Activated CD8-positive, alpha-beta memory T cell treated with anti-CD3 and anti-CD28 coated beads for 1 hour (primary cell): ENCODE measurements at places on chromosomes 4 and X.

- no peak for DNase-seq
Measured at GRCh38 chrX:45774961-45775360, 574.3 kb upstream of the DIPK2B start.

DNA sequence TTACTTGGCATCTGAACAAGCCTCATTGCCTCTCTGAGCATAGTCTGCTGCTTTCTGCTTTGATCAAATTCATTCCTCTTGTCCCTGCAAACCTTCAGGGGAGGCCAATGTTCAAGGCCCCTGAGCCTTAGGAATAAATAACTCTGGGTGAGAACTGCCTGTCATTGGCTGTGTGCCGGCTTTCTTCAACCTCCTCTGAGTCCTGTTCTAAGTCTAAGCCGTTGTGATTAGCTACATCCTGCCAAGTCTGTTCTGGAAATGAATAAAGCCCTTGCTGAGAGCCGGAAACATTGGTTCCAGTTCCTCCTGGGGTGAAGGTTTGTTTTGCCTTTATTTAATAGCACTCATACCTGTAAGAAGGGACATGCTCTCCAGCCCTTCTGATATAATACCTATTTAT, 13.8 kb downstream of the RNF4 start:
- no peak for DNase-seq

DNA sequence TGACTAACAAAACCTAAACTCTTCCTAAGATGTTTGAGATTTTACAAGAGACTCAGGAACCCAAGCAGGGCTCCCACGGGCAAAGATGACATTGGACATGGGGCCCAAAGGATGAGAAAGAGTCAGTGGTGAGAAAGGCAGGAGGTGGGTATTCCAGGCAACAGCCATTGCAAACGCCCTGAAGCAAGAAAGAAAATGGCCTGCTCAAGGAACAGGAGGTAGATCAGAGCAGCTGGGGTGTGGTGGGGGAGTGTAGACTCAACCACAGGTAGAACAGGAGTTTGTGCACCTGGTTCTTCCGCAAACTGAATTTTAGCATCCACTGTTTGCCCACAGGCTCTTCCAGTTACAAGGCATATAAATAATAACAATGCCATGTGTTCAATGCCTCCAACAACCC, 3.3 kb downstream of the PPP2R2C start:
- no peak for DNase-seq

GRCh38 chrX:23013366-23013765, 13.6 kb downstream of the DDX53 start:
- no peak for DNase-seq

DNA sequence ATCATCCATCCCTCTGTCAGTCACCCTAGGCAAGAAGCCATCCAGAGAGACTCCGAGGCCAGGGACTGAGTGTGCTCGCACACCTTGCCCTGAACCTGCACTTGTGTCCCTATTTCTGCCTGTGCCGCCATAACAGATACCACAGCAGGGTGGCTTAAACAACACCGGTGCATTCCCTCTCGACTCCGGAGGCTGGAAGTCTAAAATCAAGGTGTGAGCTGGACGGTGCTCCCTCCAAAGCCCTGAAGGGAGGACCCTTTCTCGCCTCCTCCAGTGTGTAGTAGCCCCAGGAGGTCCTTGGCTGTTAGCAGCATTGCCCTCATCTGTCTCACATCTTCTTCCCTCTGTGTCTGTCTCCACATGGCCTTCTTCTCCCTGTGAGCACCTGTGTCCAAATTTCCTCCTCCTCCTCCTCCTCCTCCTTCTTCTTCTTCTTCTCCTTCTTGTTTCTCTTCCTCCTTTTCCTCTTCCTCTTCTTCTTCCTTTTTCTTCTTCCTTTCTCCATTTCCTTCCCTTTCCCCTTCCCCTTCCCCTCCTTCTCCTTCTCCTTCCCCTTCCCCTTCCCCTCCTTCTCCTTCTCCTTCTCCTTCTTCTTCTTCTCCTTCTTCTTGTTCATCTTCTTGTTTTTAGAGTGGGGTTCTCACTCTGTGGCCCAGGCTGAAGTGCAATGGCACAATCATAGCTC, 98.1 kb upstream of the ENPP6 start:
- DNase-seq = no peak

DNA sequence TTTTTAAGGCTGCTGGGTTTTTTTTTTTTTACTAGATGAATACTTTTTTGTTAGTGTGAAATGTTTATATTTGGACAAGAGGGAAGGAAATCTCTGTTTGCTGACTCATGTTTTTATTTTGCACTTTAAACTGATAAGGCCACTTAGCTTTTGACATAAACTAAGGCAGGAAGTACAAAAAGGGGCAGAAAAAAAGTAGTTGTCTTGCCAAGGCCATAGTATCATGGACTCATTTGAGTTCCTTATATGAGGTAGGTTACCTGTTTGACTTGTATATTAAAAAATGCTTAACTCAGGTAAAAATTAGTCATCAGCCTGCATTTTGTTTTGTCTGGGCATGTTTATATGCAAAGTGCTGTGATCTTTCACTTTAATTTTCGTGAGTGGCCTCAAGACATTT, 26.0 kb downstream of the SMAD1 start:
- DNase-seq = no peak

DNA sequence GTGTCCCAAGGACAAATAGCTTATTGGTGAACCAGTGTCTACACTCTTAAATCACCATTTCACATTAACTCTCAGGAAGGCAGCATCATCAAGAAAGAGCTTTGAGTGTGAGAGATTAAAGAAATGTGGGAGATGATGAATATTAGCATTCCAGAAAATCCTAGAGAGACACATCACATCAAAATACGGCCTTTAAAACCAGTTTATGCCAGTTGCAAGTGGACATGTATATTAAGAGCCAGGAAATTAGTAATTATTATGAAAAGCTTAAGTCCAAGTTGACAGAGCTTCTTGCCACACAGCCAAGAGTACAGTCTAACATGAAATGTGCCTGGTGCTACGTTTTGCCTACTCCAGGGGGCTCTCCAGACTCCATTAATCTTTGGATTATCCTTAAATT, 503.0 kb upstream of the BOD1L1 start:
- no peak for DNase-seq

GRCh38 chr4:39808231-39808749, 110.4 kb downstream of the UBE2K start:
- DNase-seq = no peak

- no peak for DNase-seq
Measured at GRCh38 chr4:132824761-132825160, 324.3 kb upstream of the PCDH10 start.

- no peak for DNase-seq
Measured at GRCh38 chr4:102247041-102247440, 98.2 kb downstream of the SLC39A8 start.

DNA sequence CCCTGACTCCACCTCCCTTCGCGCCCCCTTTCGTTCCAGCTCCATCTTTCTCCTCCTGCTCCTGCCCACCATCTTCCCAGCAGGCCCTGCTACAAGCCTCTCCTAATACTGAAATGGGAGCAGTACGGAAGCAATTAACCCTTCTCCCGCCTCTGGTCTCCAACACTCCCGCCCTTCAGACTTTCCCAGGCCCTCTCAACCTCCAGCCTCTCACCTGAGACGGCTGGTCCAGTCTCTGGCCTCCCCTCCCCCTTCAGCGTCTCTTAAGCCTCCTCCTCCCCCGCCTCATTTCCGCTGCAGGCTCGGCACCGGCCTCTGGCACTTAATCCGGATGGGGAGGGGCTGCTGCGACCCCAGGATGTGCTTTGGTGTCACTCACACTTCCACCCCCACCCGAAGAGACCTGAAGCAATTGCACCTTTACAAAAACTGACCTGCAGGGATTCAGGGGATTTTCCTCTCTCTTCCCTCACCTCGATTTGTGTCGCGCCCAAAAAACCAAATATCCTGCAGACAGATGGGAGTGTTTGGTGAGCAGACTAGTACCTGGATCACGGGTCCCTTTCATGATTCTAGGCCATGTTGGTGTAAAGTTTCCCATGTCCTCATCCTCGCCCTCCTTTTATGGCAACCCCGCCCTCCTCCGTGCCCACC, 657 bp downstream of the TCEAL8 start:
- peak; percentile 10 for DNase-seq

DNA sequence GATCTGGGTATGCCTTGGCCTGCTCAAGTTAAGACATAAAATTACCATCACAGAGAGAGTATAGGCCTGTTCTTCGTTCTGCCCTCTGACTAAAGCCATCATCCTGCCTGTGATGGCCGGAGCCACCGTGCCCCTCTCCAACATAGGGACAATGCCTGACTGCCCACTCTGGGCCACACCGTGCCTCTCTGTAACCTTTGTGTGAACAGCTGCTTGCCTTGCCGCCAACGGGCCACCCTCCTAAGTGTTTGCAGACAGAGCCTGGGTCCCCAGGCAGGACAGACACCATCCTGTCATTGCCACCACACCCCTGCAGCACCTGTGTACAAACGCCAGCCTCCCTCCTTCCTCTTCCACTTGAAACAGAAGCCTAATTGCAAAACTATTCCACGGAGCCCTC, 298.7 kb upstream of the TENM3 start:
- no peak for DNase-seq

- peak; percentile 19 for DNase-seq
Measured at GRCh38 chrX:72105436-72105835, 26.3 kb downstream of the RTL5 start.

DNA sequence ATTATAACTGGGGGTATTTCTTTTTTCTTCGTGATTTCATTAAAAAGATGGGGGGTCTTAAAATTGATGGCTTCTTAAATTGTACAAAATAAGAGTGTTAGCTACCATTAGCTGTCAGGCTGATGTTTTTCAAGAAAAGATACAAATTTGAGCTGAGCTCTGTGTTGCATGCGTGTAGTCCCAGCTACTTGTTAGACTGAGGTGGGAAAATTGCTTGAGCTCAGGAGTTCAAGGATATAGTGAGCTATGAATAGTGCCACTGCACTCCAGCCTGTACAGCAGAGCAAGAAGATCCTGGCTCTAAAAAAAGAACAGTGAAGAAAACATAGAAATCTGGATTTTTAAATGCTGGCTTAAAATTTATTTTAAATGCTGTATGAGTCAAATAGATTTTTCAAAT, 13.0 kb downstream of the USO1 start:
- DNase-seq = no peak

GRCh38 chr4:30642567-30642966, 77.6 kb upstream of the PCDH7 start:
- DNase-seq = no peak

DNA sequence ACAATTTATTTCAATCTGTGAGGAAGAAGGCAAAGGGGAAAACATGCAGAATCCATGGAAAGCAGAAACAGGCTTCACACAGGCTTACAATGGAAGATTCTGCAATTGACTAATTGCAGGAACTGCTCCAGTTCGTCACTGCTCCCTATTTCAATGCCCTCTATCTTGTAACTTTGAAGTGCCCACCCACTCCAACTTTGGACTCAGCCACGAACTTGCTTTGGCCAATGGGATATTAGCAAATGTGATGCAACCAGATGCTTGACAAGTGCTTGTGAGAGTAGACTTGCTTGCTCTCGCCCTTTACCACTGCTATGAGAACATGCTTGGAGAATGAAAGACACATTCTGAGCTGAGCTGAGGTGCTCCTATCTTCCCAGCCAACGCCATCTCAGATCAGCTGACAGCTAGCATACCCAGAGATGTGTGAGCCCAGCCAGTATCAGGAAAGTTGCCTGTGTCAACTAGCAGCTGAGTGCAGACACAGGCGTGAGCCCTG, 105.7 kb upstream of the PTCHD1 start:
- no peak for DNase-seq

DNA sequence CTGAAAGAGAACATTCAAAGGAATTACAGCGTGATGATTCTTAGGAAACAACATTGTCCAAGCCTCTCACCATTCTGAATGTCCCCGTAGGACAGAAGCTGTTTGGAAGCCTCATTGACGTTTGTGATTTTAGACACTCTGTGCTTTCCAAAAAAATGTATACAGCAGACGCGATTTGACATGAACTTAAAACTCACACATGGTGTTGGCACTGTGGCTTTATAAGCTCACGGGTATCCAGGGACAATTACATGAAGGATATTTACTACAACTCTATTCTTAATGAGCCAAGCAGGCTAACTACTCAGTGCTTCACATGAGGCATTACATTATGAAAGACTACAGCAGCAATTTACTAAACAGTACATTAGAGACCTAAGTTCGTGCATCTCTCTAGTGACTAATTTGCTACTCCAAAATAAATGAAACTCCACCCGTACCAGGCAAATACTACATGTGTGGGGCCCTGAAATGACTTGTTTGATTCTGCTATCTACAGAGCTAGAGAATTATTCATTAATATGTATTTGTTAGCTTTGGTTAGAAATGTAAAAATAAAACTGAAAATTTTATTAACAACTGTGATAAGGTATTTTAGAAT, 620.7 kb downstream of the SPRY1 start:
- no peak for DNase-seq

- no peak for DNase-seq
Measured at GRCh38 chr4:93178279-93178678, 650.3 kb upstream of the ATOH1 start.

DNA sequence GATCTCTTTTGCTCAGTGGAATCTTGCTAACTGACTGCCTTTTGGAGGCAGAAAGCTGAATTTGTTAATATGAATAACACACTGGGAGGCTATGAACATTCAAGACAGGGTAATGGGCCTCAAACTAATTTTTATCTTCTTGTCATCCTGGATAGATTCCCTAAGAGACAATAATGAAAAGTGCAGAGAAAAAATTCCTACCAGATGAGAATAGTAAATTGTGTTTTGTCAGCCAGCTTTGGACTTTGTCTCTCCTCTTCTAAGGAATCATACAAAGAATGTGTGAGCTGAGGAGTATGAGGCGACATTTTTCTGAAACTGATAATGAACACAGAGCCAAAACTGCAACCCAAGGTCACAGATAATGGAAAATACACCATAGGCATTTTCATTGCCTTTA, 649.3 kb downstream of the IQCM start:
- no peak for DNase-seq

- DNase-seq = no peak
Measured at GRCh38 chr4:34814266-34814665, 1430.0 kb downstream of the ARAP2 start.

GRCh38 chr4:40887764-40888131, 138.0 kb downstream of the NSUN7 start:
- no peak for DNase-seq

- DNase-seq = no peak
Measured at GRCh38 chr4:145735347-145735675, 55.4 kb downstream of the C4orf51 start.

DNA sequence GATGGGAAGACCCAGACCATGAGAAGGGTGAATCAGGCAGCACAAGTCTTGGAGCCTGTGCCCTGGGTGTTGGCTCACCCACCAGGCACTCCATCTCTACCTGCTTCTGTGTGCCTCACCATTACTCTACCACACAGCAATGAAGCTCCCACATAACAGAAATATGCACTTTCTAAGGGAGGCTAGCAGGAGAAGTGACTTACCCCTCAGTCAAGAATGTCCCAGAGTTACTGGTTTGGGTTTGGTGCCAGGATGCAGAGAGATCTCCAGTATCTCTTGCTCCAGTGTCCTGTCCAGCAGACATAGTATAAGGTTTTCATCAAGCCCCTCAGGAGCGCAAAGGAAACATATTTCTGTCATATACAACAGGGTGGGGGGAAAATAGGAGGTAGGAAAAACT, 11.3 kb upstream of the RAB40A start:
- DNase-seq = no peak

DNA sequence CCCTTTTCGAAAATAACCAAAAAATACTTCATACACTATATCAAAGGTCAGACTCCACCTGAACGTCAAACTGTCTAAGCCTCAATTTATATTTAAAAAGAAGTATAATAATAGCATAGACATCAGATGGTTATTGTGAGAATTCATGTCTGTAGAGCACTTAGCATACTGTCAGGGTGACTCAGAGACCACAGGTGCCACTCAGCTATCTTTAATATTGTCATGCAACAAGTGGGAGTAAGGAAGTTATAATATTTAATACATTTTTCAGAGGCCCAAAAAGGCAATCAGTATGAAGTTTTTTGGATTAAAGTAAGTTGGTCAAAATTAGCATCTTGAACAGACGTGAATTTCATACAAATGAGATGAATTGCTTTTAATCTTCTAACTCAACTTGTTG, 93.3 kb downstream of the PHOX2B start:
- no peak for DNase-seq
